Activated T-cell treated with anti-CD3 and anti-CD28 coated beads, Interleukin-2, amount 50 U/mL, for 72 hours (primary cell): ENCODE measurements at places on chromosomes 5 and 9. TPM values are rescaled to one million over a fixed set of nuclear protein-coding genes. Genes with fewer than 3 reads are reported as not detected.

GRCh38 chr5:10726179-10726912 is 34.7 kb downstream of the DAP start:
- H3K4me3 ChIP-seq, result no peak overlapping the region
- no peaks in the 10 kb centered on the region for H3K27me3 ChIP-seq
- peaks cover 20% of the 10 kb centered on the region for H3K4me1 ChIP-seq
- H3K27ac ChIP-seq, result peak overlapping the region; percentile 47

GRCh38 chr9:94687451-94687850 is 39.0 kb upstream of the AOPEP start:
- no peaks in the 10 kb centered on the region for H3K4me1 ChIP-seq
- peaks cover 8% of the 10 kb centered on the region for H3K27me3 ChIP-seq
- H3K27ac ChIP-seq, result no peak overlapping the region
- no peak overlapping the region for H3K4me3 ChIP-seq

GRCh38 chr9:4862506-4863250 is 69.9 kb downstream of the RCL1 start:
- peaks cover 31% of the 10 kb centered on the region for H3K4me1 ChIP-seq
- no peak for DNase-seq
- no peak overlapping the region for H3K4me3 ChIP-seq
- no peaks in the 10 kb centered on the region for H3K27me3 ChIP-seq
- peaks cover 12% of the 10 kb centered on the region for H3K36me3 ChIP-seq

DNA sequence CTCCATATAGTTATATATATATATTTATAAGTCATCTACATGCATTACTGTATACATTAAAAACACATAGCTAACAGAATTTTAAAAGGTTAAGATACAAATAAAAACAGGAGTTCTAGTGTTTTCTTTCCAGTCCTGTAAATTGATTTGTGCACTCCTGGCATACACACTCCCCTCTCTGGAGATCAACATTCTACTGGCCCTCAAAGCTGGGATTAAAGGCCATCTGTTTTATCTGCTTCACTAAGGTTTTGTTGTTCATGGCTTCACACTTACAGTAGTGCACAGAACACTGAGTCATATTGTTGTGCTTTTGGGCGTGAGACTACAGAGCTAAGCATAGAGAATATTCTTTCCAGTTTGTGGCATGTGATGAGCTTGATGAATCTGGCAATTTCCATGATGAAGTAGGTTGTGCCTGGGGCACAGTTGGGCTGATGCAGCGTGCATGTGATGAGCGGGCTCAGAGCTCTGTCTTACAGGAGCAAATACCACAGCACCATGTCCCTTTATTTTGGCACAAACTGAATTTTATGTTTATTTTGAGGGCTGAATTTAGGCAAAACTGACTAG is 98.2 kb downstream of the TAF11L14 start:
- H3K4me1 ChIP-seq, result no peaks in the 10 kb centered on the region
- H3K27ac ChIP-seq, result no peak overlapping the region
- no peak overlapping the region for H3K4me3 ChIP-seq
- H3K36me3 ChIP-seq, result no peaks in the 10 kb centered on the region
- H3K27me3 ChIP-seq, result no peaks in the 10 kb centered on the region

- H3K27ac ChIP-seq, result no peak overlapping the region
- peak overlapping the region; percentile 74 for H3K4me3 ChIP-seq
- H3K36me3 ChIP-seq, result peaks cover 4% of the 10 kb centered on the region
These were observed 102.6 kb downstream of the ESM1 start for GRCh38 chr5:54882841-54883240.

DNA sequence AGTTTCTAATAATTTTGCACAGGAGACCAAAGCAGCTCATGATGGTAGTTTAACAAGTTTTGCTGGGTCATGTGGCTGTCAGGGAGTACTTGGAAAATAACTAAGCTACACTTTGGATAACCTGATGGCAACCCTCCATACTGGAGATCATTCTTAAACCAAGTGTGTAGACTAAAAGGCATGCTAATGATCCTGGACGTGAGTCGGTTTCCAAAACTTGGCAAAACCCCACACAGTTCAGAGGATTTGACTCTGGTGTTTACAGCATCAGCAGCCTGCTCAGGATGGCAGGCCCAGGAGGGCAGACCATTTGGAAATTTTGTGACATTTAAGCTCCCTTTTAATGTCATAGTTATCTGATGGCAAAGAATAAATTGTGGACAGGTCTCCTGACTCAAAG is 196.5 kb upstream of the EFNA5 start:
- no peaks in the 10 kb centered on the region for H3K4me1 ChIP-seq
- no peak overlapping the region for H3K4me3 ChIP-seq
- H3K36me3 ChIP-seq, result peaks cover 3% of the 10 kb centered on the region

DNA sequence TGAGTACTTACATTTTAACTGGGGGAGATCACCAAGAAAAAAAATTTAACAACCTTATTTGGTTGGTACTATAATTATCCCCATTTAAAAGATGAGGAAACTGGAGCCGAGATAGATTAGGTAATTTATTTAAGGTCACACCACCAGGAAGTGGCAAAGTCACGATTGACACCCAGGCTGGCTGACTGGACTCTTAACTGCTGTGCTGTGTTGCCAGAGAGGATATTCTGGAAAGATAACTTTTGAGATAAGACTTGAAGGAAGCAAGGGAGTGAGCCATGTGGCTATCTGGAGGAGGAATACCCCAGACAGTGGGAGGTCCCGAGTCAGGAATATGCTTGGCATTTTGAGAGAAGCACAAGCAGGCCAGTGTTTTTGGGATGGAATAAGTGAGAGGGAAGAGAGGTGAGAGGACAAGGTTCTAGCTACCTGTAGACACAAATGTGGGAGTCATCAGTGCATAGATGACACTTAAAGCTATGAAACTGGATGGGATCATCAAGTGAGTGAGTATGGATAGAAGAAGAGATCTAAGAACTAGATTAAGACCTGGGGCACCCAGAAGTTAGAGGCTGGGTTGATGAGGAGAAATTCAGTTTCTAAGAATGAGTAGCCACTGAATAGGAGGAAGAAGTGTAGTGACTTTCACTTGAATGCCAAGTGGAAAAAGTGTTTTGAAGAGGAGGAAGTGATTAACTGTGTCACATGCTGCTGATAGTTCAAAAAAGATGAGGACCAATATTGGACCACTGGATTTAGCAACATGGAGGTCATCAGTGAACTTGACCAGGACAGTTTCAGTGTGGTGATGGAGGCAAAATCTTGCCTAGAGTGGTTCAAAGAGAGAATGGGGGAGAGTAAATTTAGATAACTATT is 25.6 kb downstream of the PDE8B start:
- no peak for DNase-seq
- no peak overlapping the region for H3K27ac ChIP-seq
- H3K27me3 ChIP-seq, result peaks cover 39% of the 10 kb centered on the region
- peaks cover 11% of the 10 kb centered on the region for H3K4me1 ChIP-seq

- H3K4me3 ChIP-seq, result no peak overlapping the region
- H3K36me3 ChIP-seq, result no peaks in the 10 kb centered on the region
- no peaks in the 10 kb centered on the region for H3K4me1 ChIP-seq
- no peak for DNase-seq
- H3K27me3 ChIP-seq, result no peaks in the 10 kb centered on the region
- H3K27ac ChIP-seq, result no peak overlapping the region
These were observed 468.9 kb downstream of the PSAT1 start for GRCh38 chr9:78765861-78766260.

DNA sequence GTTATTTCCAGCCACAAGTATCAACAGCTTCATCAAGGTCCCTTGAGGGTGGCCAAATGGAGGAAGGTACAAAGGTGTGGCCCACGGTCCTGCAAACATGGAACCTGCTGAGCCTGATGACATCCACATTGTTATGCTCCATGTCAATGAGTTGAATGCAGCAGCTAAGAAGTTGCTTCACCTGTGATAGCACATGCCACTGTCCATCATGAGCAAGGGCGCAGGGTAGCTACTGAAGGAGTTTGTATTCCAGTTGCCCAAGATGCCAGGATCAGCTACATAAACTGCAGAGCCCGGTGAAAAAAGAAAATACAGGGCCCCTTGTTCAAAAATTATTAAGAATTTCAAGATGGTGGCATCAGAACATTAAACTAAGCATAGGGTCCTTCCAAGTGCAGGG is 24.2 kb downstream of the LSM11 start:
- H3K27me3 ChIP-seq, result no peaks in the 10 kb centered on the region
- H3K4me1 ChIP-seq, result no peaks in the 10 kb centered on the region
- H3K4me3 ChIP-seq, result no peak overlapping the region
- H3K36me3 ChIP-seq, result no peaks in the 10 kb centered on the region
- H3K27ac ChIP-seq, result no peak overlapping the region

DNA sequence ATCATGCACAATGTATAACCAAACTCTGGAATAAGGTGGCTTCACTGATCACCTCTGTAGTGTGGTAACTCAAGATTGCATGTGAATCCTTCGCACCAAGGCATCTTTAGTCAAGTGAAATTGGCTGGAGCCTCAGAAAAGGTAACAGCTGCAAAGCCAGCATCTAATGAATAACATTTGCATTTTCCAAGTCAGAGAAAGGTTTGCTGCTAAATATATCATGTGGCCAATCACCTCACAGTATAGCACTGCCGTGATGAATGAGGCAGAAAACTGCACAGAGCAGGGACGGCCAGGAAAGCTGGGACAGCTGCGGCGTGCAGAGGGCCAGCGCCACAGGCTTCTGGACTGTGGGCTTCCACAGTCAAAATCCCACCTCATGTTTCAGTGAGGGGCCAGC is 18.5 kb downstream of the MRPS27 start:
- H3K4me3 ChIP-seq, result no peak overlapping the region
- no peak for DNase-seq
- H3K27me3 ChIP-seq, result no peaks in the 10 kb centered on the region
- peaks cover 20% of the 10 kb centered on the region for H3K36me3 ChIP-seq

DNA sequence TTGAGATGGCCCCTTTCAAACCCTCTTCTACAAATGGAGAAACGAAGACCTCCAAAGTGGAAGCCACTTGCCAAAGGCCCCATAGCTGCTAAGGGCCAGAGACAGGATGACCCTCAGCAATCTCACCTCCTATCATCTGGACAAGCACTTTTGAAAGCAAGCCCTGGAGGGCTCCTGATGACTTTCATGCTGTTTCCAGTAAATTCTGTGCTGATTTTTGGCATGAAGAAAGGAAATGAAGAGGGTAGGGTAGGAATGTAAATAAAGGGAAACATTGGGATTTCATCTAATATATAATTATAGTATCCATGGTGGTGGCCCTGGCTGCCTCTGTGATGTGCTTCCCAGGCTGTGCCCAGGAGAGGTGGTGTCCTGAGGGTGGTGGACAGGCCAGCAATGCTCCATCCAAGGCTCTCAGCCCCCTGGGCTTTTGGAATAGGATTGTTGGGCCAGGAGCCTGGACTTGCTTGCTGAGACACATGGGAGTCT is 208.0 kb upstream of the TRIM32 start:
- H3K4me1 ChIP-seq, result no peaks in the 10 kb centered on the region
- no peaks in the 10 kb centered on the region for H3K27me3 ChIP-seq
- no peaks in the 10 kb centered on the region for H3K36me3 ChIP-seq

DNA sequence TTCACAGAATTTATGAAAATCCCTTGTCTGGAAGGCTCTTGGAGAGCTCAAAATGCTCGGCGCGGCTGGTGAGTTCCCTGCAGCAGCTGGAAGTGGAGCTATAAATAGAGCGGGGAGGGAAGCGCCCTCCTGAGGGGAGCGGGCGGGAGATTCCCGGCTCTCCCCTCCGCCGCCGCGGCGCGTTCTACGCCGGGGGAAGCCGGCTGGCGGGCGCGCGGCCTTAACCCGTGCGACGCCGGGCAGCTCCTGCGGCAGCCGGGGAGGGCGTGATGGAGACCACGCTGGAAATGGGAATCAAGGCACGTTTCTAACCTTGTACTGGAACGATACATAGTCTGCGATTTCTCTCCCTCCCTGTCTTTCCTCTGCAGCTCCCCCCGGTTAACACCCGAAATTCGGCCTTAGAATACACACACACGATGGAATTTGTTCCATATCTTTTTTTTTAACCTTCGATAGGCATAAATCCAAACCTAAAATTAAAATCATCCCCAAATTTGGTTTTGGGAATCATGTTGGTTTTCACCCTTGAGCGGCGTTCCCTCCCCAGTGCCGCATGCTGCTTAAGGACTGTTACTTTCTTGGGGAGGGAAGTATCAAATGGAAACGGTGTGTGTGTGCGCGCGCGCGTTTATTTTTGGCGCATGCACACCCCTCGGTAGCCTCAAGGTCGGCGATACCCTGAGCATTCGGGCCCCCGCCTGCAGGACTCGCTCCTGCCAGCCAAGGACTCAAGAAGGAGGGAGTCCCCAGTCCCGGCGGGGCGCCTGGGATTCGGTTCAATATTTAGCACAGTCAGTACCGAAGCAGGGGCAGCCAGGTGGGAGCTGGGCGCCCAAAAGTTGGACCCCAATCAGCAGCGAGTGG is 306.3 kb upstream of the KCNN2 start:
- peaks cover 35% of the 10 kb centered on the region for H3K27me3 ChIP-seq
- no peak for DNase-seq
- H3K36me3 ChIP-seq, result no peaks in the 10 kb centered on the region
- no peaks in the 10 kb centered on the region for H3K4me1 ChIP-seq

DNA sequence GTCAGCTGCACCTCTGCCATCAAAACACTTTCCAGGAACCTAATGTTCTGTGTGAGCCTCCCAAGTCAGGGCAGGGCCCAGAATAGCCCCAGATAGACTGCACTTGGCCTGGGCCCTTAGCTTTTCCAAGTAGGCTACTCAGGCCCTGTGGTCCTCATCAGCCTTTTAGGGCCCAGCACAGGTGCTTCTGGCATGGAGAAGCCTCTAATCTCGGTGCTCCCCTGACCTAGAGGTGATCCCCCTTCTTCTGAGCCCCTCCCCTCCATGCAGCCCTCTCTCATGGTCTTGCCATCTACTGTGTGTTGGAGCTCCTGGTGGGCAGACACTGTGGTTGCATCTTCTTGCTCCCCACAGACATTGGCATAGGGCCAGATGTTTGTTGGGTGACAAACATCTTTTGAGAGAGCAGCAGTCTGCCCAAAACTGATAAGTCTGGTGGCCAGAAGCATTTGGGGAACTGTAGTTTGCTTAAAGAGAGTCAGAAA is 28.1 kb downstream of the FRMPD1 start:
- H3K4me3 ChIP-seq, result no peak overlapping the region
- no peak overlapping the region for H3K27ac ChIP-seq
- DNase-seq, result peak; percentile 1
- H3K36me3 ChIP-seq, result no peaks in the 10 kb centered on the region

DNA sequence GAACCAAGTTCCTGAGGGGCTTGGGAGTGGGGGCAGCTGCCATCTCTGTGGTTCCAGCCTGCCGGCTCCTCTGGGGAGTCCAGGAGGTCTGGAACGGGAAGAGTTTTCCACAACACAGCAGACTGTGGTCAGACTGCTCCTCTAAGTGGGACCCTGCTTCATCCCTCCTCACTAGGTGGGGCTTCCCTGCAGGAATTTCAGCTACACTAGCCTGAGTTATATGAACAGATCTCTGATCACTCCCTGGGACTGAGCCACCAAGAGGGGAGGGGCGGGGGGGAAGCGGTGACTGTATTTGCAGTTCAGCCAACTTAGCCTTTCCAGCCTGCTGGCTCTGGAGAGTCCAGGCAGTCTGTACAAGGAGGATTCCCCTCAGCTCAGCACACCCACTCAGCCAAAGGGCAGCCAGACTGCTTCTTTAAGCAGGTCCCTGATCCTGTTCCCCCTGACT is 19.4 kb downstream of the DTWD2 start:
- no peak overlapping the region for H3K4me3 ChIP-seq
- DNase-seq, result no peak
- no peak overlapping the region for H3K27ac ChIP-seq
- H3K36me3 ChIP-seq, result no peaks in the 10 kb centered on the region
- H3K4me1 ChIP-seq, result no peaks in the 10 kb centered on the region
- no peaks in the 10 kb centered on the region for H3K27me3 ChIP-seq

Gene ITK
- total RNA-seq, result 314 TPM

Gene SPATA31C1
- total RNA-seq, result not detected

Gene CYLC2
- total RNA-seq, result not detected

Gene SLC46A2
- total RNA-seq, result not detected
